ENCODE measurements at places on chromosomes 1 and 21. TPM values are rescaled to one million over a fixed set of nuclear protein-coding genes. Genes with fewer than 3 reads are reported as not detected.

DNA sequence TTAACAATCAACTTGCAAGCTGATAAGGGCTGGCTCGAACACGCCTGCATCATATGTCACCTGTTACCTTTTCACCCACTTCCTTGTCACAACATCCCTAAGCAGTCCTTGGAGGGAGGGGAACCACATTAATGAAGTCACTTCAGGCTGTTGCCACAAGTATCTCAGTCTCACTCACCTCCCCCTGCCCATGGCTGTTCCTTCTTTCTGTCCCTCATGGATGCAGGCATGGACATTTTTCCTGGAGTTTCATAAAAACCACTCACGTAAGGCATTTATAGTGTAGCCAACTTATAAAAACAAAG is 76.8 kb upstream of the ANGPTL1 start:
- no peak for DNase-seq
- H3K4me1 ChIP-seq: peaks cover 5% of the 10 kb centered on the region
- no peak overlapping the region for H3K4me3 ChIP-seq
- no peak overlapping the region for H3K27ac ChIP-seq
- H3K36me3 ChIP-seq: no peaks in the 10 kb centered on the region
- H3K27me3 ChIP-seq: no peaks in the 10 kb centered on the region

- no peak for DNase-seq
- H3K27me3 ChIP-seq: no peaks in the 10 kb centered on the region
- H3K4me3 ChIP-seq: no peak overlapping the region
Observed at GRCh38 chr1:200337831-200338230, 72.0 kb downstream of the ZNF281 start.

DNA sequence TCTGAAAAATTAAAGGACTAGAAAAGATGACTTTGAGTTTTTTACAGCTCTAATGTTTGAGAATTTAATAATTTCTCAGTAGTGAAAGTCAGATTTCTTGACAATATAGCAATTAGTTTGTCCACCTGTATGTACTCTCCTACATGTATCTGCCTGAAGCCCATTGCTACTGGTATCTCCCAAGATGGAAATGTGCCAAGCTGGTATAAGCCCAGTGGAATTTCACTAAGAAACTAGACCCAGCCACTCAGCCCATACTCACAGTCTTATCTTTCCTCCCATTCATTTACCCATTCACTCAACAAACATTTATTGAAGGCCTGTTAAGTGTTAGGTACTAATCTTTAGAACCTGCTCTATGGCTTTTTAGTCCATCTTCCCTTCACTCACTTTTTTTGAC is 21.6 kb upstream of the TRIM45 start:
- no peak for DNase-seq
- no peaks in the 10 kb centered on the region for H3K36me3 ChIP-seq
- peaks cover 17% of the 10 kb centered on the region for H3K27me3 ChIP-seq
- no peak overlapping the region for H3K27ac ChIP-seq

DNA sequence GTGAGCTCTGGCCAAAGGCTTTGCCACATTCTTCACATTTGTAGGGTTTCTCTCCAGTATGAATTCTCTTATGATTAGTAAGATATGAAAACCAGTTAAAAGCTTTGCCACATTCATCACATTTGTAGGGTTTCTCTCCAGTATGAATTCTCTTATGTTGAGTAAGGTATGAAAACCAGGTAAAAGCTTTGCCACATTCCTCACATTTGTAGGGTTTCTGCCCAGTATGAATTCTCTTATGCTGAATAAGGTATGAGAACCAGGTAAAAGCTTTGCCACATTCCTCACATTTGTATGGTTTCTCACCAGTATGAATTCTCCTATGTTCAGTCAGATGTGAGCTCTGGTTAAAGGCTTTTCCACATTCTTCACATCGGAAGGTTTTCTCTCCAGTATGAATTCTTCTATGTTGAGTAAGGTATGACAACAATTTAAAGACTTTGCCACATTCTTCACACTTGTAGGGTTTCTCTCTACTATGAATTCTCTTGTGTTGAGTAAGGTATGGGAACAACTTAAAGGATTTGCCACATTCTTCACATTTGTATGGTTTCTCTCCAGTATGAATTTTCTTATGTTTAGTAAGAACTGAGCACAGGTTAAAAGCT is 20.7 kb downstream of the ZNF695 start:
- H3K27ac ChIP-seq: no peak overlapping the region
- H3K36me3 ChIP-seq: peaks cover 4% of the 10 kb centered on the region
- no peak overlapping the region for H3K4me3 ChIP-seq
- DNase-seq: no peak

DNA sequence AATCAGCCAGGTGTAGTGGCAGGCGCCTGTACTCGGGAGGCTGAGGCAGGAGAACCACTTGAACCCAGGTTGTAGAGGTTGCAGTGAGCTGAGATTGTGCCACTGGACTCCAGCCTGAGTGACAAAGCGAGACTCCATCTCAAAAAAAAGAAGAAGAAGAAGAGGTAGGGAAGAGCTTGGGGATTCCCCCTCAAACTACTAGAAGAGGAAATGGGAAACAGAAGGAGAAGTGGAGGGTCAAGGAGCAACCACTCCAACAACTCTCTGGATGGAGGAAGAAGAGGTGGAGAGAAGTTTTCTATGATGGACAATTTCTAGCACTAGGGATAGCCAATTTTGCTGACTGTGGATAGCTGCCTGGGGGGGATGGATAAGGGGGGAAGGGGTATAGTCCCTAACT is 14.9 kb upstream of the SLAMF9 start:
- H3K4me1 ChIP-seq: no peaks in the 10 kb centered on the region
- peaks cover 29% of the 10 kb centered on the region for H3K27me3 ChIP-seq
- H3K36me3 ChIP-seq: no peaks in the 10 kb centered on the region
- DNase-seq: no peak

MPL gene
- not detected for total RNA-seq

DNA sequence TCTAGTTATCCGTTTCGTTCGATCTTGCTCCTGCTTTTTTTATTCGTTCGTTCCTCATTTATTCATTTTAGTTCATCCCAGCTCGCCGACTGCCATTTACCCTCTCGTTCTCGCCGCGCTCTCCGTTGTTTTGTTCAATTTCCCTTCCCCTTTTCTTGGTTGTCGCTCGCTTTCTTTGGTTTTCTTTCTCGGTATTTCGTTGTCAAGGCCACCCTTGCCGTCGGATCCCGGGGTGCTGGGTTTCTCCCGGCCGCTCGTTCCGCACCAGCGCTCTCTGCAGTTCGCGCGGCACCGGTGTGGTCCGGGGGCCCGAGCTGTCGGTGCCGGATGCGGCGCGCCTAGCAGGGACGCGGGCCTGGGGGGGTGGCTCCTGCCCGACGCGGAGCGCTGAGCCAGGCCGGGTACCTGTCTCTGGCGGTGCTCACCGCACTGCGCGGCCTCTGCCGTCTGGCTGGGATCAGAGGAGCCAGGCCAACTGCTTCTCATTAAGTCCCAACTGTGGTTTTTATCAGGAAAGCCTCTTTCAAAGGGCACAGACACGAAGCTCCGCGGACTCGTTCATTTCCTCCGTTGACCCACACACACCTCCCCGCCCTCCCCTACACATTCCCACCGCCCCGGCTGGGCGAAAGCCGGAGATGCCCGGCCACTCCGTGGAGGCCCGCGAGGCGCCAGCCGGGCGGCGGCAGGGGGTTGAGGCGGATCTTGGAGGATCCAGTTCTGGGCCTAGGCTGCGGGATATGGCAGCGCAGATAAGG is 1.6 kb downstream of the ALX3 start:
- peak overlapping the region; percentile 85 for H3K27ac ChIP-seq
- peaks cover 12% of the 10 kb centered on the region for H3K4me1 ChIP-seq
- peaks cover 7% of the 10 kb centered on the region for H3K36me3 ChIP-seq
- no peak for DNase-seq

KIF21B gene
- total RNA-seq: 52.0 TPM

DNA sequence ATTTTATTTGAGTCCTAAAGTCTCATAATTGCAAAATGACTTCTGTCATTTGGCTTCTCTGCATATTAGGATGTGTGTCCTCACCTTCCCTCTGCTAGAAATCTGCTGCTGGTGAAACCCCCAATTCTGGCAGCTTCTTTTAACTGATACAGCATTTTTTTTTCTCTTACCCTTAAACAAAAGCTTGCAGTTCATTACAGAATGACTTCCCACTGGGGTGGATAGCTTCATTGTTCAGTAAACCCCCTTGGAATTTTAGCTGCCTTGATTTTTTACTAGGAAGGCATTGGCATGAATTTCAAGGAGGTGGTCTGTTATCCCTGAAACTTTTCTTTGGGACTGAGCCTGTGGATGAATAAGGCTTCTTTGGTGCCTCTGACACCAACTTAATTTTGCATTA is 16.8 kb downstream of the TSEN15 start:
- H3K4me1 ChIP-seq: peaks cover 15% of the 10 kb centered on the region
- H3K27ac ChIP-seq: no peak overlapping the region
- H3K36me3 ChIP-seq: peaks cover 25% of the 10 kb centered on the region
- no peaks in the 10 kb centered on the region for H3K27me3 ChIP-seq
- H3K4me3 ChIP-seq: no peak overlapping the region

DNA sequence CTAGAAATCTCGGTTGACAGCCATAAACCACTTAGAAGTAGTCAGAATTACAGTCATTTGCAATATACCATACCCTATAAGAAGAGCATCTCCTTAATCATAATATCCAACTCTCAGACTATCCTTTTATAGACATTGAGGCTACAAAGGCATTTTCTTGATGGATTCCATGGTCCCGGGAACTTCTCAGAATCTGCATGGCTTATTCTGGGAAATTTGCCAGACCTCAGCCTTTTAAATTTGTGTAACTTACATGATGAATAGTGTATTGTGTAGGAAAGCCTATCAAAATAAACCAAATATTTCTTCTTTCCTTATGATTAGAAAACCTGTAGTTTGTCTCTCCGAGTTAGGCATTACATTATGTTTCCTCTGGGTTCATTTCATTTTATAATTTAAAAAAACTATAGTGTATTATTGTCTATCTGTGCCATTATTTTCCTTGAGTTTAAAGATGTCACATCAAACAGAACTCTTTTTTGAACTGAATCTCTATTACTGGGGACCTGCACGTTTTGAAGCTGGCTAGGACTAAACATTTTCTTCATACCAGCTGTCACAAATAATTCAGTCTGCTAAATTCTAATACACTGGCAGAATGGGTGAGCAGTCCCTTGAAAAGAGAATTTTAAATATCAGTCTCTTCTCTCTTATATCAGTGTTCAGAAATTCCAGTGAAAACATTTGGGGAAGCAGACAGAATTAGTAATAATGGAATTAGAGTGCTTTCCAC is 102.9 kb downstream of the GABPA start:
- H3K4me3 ChIP-seq: no peak overlapping the region
- H3K4me1 ChIP-seq: no peaks in the 10 kb centered on the region
- no peaks in the 10 kb centered on the region for H3K36me3 ChIP-seq
- no peak overlapping the region for H3K27ac ChIP-seq
- peaks cover 1% of the 10 kb centered on the region for H3K27me3 ChIP-seq
- no peak for DNase-seq

AQP10 gene
- total RNA-seq: not detected

- H3K4me1 ChIP-seq: no peaks in the 10 kb centered on the region
- no peak overlapping the region for H3K4me3 ChIP-seq
- peaks cover 6% of the 10 kb centered on the region for H3K27me3 ChIP-seq
- no peak for DNase-seq
- no peak overlapping the region for H3K27ac ChIP-seq
Observed at GRCh38 chr1:182569939-182570610, 19.0 kb downstream of the RNASEL start.

TINAGL1 gene
- total RNA-seq: not detected

DNA sequence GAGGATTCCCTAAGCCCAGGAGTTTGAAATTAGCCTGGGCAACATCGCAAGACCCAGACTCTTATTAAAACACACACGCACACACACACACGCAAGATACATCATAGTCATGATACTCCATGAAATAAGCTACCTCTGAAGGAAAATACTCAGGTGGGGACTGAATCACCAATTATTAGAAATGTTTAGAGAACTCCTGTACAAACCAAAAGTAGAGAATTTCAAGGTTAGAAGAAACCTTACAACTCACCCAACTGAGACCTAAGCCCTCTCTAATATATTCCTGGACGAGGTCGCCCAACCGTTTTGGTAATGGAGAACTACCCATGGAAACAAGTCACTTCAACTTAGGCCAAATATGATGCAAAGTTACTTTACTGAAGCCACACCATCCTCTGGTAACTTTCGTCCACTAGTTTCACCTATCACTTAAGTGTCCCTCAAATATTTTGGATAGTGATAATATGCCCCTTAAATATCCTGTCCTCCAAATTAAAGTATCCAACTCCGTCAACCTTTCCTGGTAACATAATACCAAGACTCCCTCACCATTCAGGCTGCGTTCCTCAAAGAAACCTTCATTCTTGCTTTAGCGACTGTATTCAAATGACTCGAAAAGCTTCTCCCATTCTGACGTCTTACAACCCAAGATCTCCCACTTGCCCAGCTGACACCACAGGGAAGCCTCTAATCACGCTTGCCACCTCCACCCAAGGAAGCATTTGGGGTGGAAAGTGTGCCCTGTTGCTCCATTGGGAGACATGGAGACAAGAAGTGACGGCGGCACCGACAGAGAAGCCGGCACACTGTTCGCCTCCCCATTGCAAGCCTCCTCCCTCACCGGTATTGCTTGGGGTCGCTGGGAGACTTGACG is 856 bp downstream of the NRDC start:
- H3K27me3 ChIP-seq: peaks cover 6% of the 10 kb centered on the region
- no peak overlapping the region for H3K27ac ChIP-seq
- H3K4me1 ChIP-seq: no peaks in the 10 kb centered on the region

DNA sequence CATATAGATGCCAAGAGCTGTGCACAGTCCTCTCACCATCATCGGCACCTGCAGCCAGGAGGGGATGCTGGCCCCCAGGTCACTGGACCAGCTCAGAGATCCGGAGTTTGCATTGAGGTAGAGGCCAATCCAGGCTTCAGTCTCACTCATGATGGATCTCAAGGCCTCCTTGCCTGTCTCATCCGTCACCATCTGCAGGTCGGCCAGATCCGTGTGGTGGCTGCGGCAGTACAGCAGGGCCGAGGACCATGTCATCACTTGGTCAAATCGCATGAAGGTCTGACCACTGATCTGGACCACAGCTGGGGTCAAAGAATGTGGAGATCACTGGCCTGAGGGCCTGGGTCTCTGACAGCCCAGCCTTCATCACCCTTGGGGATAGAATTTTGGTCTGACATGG is 6.6 kb downstream of the CLEC20A start:
- H3K27me3 ChIP-seq: peaks cover 15% of the 10 kb centered on the region
- H3K36me3 ChIP-seq: no peaks in the 10 kb centered on the region
- H3K4me3 ChIP-seq: no peak overlapping the region
- H3K27ac ChIP-seq: no peak overlapping the region
- no peaks in the 10 kb centered on the region for H3K4me1 ChIP-seq

DNA sequence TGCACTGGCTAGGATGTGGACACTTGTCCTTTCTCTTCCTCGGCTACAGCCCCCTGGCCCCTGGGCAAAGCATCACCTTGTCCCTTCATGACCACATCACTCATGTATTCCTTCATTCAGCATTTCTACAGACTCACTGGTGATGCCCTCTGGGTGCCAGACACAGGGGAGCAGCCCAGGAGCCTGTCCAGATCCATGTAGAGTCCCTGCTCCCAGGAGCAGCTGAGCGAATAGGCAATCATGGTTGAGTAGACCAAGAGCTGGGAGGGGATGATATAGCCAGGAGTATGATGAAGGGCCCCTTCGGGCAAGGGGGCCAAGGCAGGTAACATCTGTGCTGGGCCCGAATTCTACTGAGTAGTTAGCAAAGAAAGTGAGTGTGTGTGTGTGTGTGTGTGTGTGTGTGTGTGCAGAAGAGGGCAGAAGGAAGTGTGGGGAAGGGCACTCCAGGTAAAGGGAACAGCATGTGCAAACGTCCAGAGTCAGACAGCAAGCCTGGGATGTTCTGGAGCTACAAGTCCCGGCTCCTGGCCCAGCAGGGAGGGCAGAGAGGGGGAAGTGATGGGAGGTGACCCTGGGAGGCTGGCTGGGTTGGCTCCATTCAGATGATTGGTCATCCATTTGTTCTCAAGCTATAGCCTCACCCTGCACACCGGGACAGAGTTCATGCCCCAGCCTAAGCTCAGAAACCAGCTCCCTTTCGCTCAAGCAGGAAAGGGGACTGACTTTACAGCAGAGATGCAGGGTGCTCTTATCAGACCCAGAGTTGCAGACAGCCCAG is 21.0 kb upstream of the PIK3CD start:
- peaks cover 71% of the 10 kb centered on the region for H3K4me1 ChIP-seq
- H3K36me3 ChIP-seq: peaks cover 42% of the 10 kb centered on the region
- peak; percentile 9 for DNase-seq
